ENCODE measurements at places on chromosomes 2 and 18.

DNA sequence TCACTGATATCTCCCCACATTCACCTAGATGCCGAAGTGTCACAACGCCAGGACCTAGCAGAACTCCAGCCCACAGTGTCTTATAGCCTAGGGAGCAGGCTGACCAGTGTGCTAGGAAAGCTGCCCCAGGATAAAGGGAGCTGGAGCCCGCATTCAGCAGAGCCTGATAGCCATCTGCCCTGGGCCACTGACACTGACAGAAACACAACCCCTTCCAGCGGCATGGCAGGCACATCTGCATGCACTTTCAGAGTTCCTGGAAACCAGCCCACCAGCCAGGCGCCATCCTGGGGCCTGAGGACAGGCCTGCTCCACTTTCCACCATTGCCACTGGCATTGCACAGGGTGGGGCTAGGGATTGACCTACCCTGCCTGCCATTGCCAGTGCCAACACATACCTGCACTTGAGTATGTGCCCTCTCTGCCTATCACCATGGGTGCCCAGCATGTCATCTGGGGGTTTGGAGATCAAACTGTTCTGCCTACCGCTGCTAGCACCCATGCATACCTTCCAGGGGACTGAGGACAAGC lies 290.1 kb upstream of the KLHL14 start:
- no peak for DNase-seq

DNA sequence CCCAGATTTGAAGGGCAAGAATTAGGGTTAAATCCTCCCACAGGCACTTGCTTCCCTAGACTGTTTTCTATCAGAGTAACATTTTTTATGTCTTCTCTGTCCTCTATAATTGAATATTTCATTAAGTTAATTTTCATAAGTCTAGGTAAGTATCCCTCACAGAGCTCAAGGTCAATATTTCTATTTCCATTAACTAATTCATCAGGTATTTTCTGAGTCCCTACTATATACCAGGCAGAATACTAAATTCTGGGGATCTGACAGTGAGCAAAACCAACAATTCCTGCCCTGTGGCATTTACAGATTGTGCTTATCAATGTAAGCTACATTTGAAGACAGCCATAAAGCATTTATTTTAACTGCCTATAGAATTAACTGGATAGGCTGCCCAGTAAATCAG lies 86.4 kb upstream of the RBBP8 start:
- no peak for DNase-seq

DNA sequence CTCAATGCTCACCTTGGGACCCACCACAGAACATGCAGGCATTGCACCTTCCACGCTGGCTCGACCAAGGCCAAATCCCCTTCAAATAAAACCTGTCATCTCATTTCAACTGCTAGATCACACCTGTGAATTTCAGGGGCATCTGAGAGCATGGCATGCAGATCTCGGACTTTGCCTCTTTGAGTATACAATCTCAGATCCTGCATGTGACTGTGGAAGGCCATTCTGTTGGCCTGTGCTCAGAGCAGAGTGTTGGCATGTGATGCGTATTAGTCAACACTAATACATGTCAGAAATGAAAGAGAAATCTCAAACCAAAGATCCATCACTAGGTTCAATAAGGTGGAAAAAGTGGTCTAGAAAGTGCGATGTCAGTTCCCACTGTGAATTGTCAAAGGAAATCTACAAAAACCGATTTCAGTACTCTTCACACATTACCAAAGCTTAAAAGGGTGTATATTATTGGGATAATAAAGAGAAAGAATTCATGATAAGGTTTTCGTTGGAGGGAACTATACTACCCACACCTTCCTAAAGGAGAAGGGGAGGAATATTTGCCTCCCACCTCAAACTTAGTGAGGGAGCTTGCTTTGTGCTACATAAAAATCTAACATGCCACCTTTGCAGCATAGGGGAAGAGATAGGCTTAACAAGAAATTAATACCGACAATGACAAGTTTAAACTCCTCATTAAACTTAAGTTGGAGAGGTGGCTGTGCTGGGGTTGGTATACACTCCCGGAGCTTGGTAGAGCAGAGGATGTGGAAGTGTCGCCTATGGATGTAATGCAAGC lies 7.8 kb downstream of the XDH start:
- no peak for DNase-seq

GRCh38 chr2:199490049-199490448 lies 32.3 kb upstream of the SATB2 start:
- DNase-seq: no peak

DNA sequence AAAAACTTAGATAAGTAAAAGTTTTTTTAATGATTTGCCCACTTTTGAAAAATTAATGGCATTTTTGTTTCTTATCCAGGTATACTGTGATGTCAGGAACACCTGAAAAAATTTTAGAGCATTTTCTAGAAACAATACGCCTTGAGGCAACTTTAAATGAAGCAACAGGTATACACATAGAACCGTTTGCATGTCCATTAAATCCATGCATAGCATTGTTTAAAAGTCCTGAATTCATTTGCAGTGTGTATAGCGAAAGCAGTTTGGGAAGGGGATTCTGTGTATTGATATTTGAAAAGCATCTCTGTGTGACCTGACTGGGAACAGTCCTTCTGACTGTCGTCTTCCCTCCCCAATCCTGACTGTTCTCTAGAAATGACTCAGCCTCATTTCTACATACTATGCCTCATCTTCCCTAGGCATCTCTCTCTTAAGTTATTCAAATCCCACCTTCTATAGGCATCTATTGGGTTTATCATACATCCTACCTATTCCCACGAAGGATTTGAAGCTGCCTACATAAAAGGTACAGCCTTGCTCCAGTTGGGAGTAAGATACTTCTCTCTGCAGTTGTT lies 79.2 kb upstream of the MAP3K20 start:
- DNase-seq: no peak

DNA sequence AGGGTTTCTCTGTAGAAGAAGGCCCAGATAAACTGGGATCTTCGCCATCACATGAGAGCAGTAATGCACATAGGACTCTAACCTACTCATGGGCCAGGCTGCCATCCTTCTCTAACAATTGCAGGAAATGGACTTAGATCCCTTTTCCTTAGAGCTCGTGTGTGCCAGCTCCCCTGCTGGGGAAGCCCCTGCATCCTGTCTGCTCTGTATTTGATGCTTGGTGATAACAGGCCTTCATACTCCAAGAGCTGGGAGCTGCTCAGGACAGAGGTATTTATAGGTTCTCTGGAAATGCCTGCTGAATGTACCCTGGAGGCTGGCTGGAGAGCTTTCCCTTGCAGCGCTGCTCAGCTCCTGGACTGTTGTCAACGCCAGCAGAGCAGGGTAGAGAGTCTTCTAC lies 249.6 kb downstream of the MTX2 start:
- DNase-seq: no peak

GRCh38 chr2:209985874-209986273 lies 16.6 kb upstream of the RPE start:
- no peak for DNase-seq
